ENCODE measurements at places on chromosomes 3 and 15. TPM values are rescaled to one million over a fixed set of nuclear protein-coding genes. Genes with fewer than 3 reads are reported as not detected.
A peak's percentile ranks its signal among the peaks of the same experiment; 100 is the strongest.

DNA sequence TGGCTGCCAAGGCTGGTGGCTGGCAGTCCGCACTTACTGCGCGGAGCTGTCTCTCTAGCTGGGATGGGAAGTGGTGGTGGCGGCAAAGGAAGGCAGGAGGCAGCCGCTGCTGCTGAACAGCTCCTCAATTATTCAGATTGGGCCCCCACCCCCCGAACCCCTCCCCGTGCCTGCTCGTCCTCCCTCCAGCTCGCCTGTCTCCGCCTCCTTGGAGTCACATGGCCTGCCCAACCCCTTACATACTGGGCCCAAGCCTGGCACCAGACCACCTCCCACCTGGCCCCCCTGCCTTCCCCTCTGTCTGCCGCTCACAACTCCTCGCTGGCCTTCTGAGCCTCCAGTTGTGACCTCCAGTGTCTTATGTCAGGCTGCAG is at the start of gene SLC7A14:
Gene SLC7A14 (minus strand): TSS at position 139 of the 374 bp plus-strand sequence. CDS start 59,139 bp downstream, outside the sequence.
- no peak for DNase-seq

- no peak for DNase-seq
These were observed 41.7 kb upstream of the SMAD3 start for GRCh38 chr15:67023517-67024313.

- DNase-seq, result no peak
These were observed 141.6 kb upstream of the SLC2A2 start for GRCh38 chr3:171168086-171168485.

DNA sequence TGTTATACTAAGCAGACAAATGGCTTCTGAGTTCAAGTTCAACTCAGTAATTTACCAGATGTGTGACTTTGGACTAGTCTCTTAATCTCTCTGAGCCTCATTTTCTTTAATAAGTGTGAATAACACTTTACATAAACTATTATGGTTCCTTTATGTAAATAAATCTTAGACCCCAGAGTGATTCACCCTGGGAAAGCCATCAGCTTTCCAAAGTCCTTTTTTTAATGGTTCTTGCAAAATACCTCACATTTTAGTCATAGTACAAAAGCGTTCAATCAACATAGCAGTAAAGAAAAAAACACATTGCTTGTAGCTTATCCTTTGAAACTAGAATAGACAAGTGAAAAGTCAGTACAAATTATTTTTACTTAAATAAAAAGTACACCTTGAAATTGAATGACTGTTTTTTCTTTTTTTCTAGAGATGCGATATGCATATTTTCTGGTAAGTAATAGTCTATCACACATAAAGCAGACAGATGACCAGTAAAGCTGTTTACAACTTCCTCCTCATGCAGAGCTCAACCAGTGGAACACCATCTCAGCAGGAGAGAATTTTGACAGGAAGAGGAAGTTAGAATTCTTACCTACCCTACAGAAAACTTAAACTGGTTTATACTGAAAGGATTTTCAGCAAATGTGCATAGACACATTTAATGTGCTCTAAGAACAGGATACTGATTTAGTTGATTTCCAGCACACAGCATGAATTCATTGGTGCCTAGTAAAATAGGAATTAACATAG is 123.0 kb upstream of the AGBL1 start:
- no peak for DNase-seq

DNA sequence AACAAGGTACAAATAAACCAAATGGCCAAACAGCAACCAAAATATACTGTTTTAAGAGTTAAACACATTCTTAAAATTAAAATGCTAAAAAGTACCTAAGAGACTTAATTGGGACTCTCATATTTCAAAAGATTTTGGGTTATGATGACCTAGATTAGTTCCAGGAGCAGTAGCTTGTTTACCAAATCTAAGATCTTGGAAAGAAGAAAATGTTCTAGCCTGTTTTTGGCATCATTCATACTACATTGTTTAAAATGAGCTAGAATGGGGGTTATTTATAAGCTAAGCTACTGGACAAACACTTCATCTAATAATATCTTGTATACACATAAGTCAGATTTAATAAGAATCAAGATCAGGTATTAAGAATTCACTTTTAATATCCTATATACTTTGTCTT is 22.8 kb downstream of the ATOSA start:
- no peak for DNase-seq

- DNase-seq, result no peak
These were observed 45.9 kb upstream of the THUMPD3 start for GRCh38 chr3:9316881-9317361.

GRCh38 chr3:10189557-10190354 is 25.0 kb downstream of the IRAK2 start:
- DNase-seq, result no peak

- DNase-seq, result peak; percentile 100
These were observed 152.9 kb downstream of the TPRG1 start for GRCh38 chr3:189324538-189325138.

DNA sequence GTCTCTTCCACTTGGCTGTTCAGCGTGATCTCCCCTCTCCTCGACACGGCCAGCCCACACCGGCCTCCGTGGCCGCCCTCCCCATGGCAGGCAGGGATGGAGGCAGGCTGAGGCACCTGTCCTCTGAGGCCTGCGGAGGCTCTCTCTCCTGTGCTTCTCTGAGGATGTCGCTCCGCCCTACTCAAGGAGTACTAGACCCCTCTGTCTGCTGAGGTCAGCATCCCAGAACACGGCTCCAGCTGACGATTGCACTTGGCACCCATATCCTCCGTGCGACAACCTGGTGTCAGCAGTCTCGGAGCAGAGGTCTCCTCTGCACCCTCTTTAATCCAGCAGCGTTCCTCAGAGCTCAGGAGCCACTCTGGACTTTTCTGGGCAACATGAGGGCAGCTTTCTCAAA is 322.6 kb downstream of the OCA2 start:
- no peak for DNase-seq

- no peak for DNase-seq
These were observed 1.0 kb upstream of the HES1 start for GRCh38 chr3:194134757-194135515.

GRCh38 chr3:72009851-72010443 is 225.0 kb upstream of the PROK2 start:
- no peak for DNase-seq

DNA sequence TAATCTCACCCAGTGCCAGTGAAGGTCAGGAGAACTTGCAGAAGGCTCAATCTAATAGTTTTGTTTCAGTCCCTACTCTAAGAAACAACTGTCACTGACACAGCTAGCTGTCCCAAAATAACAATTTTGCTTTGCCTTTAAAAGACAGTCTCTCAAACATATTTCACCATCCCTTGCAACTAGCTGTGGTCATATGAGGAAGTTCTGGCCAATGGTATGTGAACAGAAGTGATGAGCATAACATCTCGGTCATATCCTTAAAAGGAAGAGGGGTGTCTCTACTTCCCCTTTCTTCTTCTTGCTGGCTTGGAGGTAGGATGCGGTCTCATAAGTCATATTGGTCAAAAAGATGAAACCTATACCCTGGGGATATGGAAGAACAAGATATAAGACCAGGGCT is 198.1 kb downstream of the NEK10 start:
- no peak for DNase-seq

- DNase-seq, result no peak
These were observed 528.4 kb upstream of the SEMA6D start for GRCh38 chr15:47188758-47189507.

GRCh38 chr15:29917600-29918597 is 95.6 kb upstream of the TJP1 start:
- no peak for DNase-seq

DNA sequence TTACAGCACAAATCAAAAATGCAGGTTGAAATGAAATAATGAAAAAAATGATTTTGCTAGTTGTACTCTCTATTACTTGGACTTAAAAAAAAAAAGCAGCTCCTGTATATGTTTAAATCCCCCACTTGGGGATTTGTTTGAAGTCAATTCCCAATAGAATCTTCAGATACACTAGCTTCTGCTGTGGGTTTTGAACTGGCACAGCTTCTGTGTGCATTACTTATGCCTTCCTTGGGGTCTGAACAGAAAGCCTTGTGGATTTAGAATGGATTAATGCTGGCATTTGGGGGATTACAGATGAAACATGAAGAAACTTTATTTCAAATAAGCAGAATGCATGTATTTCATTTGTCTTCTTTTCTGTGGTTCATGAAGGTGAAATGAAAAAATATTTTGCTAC is 513.2 kb upstream of the TBL1XR1 start:
- no peak for DNase-seq

DNA sequence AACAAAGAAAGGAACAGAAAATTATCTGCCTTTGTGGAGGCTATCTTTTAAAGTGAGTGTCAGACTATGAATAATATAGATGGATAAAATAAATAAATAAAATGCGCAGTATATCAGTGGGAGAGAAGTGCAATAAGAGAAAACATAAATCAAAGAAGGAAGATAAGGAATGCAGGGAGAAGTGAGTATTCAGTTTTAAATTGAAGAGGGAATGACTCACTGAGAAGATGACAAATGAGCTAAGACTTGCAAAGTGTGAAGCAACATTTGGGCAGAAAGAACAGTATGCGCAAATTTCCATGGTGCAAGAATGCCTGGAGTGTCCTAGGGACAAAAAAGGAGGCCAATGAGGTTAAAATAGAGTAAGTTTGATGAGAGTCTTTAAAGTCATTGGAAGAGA is 1300.1 kb upstream of the ALCAM start:
- DNase-seq, result peak; percentile 23

DNA sequence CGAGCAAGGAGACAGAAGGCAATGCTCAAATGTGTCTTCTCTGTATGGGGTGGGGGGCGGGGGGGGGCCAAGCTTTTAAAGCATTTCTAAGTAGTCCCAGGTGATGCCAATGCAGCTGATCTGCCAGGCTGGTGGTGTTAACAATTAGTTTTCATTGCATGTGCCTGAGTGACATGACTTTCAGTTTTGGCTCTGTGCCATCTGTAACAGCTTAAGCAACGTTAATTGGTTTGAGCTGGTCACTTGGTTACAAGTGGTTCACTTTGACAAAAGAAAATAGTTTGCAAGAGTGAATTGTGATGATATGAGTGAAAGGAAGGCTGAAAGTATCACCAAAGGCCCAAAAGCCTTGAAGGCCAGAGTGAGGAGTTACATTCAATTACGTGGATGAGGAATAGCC is 26.4 kb upstream of the LRIG1 start:
- no peak for DNase-seq

DNA sequence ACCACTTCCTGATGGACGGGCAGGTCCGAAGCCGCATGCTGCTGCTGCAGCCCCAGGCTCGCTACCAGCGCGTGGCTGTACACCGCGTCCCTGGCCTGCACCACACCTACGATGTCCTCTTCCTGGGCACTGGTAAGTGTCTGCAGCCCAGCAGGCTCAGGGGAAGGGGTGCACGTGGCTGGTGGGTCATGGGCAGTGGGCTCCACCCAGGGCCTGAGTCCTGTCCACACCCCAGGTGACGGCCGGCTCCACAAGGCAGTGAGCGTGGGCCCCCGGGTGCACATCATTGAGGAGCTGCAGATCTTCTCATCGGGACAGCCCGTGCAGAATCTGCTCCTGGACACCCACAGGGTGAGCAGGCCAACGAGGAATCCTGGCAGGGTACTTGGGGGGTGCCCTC is 8.7 kb downstream of the CIB1 start:
- no peak for DNase-seq

- DNase-seq, result no peak
These were observed 13.5 kb downstream of the TARS3 start for GRCh38 chr15:101710806-101711205.

DNA sequence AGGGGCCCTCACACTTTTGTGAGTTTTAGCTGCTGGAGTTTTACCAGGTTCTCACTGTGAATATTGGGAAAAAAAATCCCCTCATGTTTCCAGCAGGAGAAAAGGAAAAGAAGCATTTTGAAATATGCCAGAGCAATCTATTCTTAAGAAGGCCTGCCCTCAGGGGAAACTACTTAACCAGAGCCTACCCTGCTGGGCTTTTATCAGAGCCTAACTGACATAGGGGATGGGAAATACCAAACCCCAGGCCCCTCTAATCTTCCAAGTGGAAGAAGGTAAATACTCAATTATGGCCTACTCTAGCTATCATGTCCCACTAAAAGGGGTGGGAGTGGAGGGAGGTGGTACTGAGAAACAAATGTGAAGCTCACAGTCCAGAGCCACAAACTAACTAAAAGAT is 68.7 kb upstream of the NMNAT3 start:
- no peak for DNase-seq

DNA sequence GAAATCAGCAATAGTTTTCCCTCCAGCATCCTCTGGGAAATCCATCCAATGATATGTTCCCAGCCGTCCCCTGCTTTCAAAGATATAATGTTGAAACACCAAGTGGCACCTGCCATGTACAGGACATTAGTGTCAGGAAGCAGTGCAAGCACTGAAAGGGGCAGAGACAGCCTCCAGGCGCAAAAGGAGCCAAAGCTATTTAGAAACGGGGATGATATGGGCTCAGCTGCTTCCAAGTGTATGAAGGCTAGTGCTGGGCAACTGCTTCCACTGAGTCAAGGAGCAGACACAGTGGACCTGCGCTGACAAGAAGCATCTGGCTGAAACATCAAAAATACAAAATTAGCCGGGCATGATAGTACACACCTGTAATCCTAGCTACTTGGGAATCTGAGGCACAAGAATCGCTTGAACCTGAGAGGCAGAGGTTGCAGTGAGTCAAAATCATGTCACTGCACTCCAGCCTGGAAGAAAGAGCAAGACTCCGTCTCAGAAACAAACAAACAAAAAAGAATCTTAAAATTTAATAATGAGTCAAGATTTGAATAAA is 119.7 kb downstream of the AQP9 start:
- no peak for DNase-seq

- no peak for DNase-seq
These were observed 9.1 kb downstream of the ABHD5 start for GRCh38 chr3:43699864-43700263.

DNA sequence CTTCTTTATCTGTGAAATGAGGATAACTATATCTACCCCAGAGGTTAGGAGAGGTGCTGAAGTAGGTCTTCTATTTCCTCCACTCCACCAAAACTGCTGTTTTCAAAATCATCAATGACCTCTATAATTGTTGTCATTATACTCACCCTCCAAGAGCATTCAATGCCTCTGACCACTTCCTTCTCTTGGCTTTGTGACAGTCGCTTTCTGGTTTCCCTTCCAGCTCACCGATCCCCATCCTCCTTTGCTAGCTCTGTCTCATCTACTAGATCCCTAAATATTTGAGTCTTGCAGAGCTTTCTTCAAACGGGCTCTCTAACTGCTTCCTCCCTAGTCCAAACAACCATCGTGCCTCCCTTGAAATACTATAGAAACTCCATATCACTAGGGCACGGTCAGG is 153.5 kb downstream of the RPLP1 start:
- DNase-seq, result no peak

DNA sequence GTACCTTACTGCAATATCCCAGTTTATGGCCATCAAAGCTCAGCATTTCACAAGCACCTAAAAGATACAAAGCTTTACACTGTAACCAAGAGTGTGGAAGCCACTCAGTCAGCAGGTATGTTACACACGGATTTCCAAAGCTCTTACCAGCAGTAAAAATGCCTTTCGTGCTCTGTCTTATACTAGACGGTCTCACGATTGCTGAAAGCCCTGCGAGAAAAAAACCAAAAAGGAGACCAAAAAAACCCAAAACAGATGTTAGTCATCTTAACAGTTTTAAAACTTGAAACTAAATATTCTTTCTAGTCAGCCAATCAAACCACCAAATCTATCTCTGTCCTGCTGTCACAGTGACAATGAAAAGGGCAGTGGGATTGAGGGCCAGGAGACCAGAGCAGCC is 39.0 kb downstream of the TAMM41 start:
- DNase-seq, result no peak

CTXN2 gene
- not detected for total RNA-seq

PCLAF gene
- 2.6 TPM for total RNA-seq

SUCNR1 gene
- total RNA-seq, result 0.07 TPM

OSBPL10 gene
- 37.4 TPM for total RNA-seq

STAC gene
- 17.5 TPM for total RNA-seq

CILP gene
- total RNA-seq, result not detected

GOLGA6L4 gene
- total RNA-seq, result 3.6 TPM

RBMS3 gene
- total RNA-seq, result 18.4 TPM
